GM20000 (cell line): ENCODE measurements at places on chromosomes 12 and 14.

DNA sequence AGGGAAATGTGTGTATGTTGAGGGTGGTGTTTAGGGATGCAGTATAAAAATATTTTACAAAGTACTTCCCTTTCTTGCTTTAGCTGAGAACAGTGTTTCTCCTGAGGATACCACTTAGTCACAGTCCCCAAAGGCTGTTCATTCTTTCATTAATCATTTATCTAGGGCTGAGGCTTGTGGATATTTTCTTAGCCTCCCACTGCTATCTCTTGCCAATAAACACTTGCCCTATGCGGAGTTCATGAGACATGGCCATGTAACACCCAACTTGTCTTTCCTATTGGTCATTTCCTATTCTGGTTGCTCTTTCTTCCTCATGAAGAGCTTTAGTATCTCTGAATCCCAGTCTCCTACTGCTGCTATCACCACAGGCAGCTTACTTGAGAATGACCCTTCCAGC is 75.1 kb downstream of the ETNK1 start:
- DNase-seq, result no peak

GRCh38 chr12:501722-502447 is 42.1 kb downstream of the B4GALNT3 start:
- DNase-seq, result no peak

DNA sequence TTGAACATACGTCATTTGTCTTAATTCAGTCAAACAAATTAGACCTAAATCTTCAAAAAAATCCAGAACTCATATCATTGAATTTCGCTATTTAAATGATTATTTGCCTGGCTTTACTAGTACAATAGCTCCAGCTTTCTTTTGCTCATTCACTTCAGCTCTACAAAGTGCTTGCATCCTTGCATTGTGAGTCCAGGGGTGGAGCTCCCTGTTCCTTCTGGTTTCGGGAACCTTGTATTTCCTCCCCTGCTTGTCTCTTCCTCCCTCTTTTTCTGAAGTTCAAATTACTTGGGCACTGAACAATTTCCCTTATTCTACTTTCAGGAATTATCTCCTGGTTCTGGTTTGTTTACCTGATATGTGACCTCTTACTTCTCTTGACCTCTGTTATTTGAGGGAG is 58.1 kb upstream of the KITLG start:
- DNase-seq, result no peak

DNA sequence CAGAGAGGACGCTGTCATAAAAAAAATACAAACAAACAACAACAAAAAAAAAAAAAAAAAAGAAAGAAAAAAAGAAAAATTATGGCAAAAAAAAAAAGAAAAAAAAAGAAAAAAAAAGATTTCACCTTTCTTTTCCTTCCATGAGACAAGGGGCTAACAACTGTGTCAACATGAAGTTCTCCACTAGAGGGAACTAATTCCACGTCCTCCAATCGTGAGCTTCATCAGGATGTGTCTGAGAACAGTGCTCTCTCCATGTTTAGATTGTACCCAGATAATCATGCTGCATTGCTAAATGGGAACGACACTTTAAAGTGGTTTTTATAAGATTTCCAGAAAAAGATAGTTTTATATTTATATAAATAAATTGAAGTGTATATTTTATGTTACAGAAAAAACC is 96.2 kb upstream of the PTPRB start:
- peak; percentile 50 for DNase-seq

GRCh38 chr12:91211866-91212265 is 29.2 kb upstream of the DCN start:
- no peak for DNase-seq

DNA sequence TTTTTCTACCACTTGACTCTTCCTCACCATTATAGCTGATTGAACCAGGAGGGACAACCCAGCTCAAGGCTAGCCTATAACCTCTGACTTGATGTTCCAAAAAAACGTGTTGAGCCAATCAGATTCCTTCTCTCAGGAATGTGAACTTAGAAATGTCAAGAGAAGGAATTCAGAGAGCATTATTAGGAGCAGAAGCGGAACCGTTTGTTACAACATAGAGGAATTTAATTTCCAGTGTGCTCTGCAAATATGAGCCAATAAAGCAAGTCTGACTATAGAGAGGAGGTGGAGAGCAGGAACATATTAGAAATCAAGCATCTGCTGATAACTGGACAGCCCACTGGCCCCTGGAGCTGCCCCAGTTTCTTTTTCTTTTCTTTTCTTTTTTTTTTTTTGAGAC is 15.3 kb upstream of the PELI2 start:
- DNase-seq, result no peak

- no peak for DNase-seq
Observed at GRCh38 chr12:102885043-102885932, 31.8 kb downstream of the PAH start.

- no peak for DNase-seq
Observed at GRCh38 chr12:60209521-60209920, 613.7 kb downstream of the SLC16A7 start.

GRCh38 chr12:55963760-55964159 is 2.1 kb downstream of the PMEL start:
- DNase-seq, result no peak

DNA sequence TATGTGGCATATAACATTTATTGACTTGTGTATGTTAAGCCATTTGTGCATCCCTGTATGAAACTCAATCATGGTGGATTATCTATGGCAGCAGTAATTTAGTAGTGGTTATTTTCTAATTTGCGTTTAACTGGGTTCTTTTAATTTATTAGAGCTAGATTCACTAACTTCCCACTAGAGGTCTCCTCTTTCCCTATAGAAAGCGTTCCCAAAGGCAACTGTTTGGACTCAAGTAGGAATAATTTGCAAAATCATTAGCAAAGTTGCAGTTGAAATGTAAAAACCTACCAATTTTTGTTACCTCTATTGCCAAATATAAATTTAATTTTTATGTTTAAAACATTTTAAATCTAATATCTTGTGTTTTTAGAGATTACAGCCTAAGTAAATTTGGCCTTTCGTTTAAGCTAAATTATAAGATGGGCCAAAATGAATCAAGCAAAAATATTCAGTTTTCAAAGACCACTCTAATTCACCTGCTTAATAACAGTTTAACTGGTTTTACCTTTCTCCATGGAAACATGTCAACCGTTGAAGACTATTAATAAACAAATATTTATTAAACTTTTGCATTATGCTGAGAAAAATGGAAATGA is 6.0 kb downstream of the DMAC2L start:
- no peak for DNase-seq

DNA sequence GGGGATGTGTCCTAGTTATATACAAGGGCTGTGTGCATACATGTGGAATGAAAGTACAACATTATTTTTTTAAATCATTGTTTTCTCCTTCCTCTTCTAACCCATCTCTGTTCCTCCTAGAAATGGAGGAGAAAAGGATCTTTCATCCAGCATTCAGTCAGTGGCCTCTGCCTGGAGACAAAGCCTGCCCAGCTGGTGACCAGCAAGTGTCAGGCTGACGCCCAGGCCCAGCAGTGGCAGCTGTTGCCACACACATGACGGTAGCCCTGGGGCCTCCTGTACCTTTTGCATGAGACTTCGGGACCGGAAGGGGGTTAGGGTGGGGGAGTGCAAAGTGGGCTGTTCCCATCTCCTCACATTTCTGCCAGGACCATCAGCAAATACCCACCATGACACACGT is 46.2 kb downstream of the ERH start:
- no peak for DNase-seq

GRCh38 chr12:96399120-96399918 is 920 bp downstream of the CDK17 start:
- DNase-seq, result peak; percentile 88
